ENCODE measurements at places on chromosomes 6 and 20.

GRCh38 chr6:97176468-97176867 lies 106.5 kb downstream of the MMS22L start:
- DNase-seq: no peak

- DNase-seq: no peak
Observed at GRCh38 chr6:129793447-129793846, 67.7 kb downstream of the TMEM244 start.

GRCh38 chr6:20411953-20412681 lies 10.4 kb downstream of the E2F3 start:
- no peak for DNase-seq

GRCh38 chr6:12339808-12340487 lies 49.8 kb downstream of the EDN1 start:
- no peak for DNase-seq

GRCh38 chr6:70763754-70764510 lies 96.2 kb downstream of the SMAP1 start:
- DNase-seq: no peak

DNA sequence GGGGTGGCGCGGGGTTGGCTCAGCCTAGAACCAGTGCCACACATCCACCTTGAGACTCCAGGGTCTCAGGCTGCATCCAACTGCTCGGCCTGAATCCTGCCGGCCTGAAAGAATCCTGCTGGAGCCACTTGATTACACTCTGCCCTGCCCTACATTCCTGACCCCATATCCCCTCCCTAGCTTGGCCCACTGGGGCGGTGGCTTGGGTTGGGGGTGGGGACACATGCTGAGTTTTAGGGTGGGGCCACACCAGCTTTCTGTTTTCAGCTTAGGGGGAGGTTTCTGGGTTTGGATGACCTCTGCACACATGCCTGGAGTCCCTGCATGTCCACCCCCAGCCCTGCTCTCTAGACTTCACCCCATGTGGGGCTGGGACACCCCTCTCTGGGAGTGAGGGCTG lies 6.8 kb downstream of the ITPR3 start:
- DNase-seq: no peak

- no peak for DNase-seq
Observed at GRCh38 chr20:22984606-22985005, 50.5 kb upstream of the SSTR4 start.

DNA sequence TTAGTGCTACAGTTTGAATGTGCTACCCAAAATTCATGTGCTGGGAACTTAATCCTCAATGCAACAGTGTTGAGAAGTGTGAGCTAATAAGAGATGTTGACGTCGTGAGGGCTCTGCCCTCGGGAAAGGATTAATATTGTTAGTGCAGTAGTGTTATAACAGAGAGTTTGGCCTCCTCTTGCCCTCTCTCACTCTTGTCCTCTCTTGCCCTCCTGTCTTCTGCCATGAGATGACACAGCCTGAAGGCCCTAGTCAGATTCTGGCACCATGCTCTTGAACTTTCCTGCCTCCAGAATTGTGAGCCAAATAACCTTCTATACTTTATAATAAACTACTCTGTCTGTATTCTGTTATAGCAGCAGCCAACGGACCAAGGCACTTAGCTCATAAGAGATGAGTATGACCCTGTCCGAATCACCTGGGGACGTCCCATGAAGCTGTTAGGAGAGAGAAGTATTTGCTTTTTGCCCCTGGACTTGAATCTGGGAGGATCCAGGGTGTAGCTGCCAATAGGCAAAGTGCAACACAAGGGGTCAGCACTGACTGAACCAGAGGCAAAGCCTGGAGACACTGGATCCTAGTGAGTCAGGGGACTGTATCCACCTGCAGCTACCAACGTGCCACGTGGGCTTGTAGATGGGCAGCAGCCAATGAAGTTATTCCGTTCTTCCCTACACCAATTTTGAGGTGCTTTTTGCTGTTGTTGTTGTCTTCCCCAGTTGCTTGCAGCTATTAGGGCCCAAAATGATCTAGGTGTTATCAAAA lies 233.7 kb downstream of the THBS2 start:
- no peak for DNase-seq

DNA sequence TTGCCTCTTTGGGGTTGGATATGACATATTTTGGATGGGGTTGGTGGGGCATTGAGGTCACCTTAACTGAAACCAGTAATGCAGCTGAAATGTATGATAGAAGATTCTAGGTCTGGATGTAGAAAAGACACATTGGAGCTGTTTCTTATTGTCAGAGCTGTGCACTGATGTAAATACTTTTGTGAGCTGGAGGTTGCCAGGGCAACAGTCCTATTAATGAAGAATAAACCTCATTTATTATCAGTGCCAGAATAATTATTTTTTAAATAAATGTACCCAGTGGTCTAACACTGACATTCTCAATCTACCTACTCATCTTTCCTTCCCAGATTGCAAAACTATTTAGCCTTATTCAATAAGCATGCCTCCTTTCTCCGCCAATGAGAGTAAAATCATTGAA lies 57.0 kb downstream of the CAP2 start:
- no peak for DNase-seq

DNA sequence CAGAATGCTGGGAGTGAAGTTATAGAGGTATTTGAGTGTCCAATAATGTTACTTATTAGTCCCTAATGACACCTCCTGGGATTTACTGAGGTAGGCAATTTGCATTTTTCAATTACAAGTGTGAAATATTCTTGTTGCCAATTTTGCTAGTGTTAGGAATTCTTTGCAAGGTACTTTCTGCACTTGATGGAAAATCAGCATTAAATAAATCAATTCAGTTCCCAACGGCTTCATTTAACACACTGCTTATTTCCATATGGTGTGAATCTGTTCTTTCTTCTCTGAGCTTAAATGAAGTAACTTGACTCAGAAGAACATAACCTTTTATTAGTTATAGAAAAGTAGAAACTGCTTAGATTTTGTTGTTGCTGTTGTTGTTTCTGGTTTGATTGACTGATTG lies 21.2 kb downstream of the CCN2 start:
- no peak for DNase-seq

DNA sequence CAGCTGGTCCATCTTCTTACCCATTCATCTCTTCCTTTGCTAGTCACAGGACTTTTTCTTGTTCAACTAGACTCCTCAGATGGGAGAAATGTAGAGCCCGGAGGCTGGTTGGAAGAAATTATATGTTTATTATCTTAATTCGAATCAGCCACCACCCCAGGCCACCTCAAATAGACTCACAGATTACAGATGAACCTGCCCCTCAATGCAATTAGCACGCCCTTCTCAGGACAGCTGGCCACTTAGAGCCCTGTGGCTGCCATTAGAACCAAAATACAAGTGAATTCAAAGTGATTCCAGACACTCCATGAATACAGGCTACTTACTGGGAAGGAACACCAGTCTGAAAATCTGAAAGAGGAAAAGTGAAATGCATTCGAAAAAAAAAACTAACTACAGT lies 176.4 kb downstream of the MAFB start:
- peak; percentile 78 for DNase-seq

DNA sequence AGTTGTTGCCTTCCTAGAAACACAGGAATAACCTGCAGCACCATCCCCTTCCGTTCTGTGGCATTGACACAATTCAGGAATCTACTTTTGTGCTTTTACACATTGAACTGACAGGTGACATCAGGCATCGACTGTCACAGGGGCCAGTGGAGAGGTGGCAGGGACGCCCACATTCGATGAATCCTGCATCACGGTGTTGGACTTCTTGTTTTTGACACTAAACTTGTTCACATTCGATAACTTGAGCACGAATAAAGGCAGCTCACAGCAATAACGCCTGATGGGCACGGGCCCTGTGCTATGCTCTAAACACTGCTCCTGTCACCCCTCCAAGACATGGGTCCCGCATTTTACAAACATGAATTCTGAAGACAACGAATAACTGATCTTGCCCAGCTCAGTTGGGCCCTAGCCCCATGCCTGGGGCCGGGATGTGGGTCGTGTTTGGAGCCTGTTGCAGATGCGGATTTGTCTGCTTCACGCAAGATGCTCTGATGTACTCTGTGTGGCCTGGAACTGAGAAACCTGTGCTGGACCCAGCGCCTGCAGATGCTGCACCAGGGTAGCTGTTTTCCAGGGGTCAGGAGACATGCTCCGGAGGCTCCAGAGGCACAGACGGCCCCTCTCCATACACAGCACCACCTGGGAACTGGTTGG lies 75.7 kb downstream of the TTLL2 start:
- no peak for DNase-seq

DNA sequence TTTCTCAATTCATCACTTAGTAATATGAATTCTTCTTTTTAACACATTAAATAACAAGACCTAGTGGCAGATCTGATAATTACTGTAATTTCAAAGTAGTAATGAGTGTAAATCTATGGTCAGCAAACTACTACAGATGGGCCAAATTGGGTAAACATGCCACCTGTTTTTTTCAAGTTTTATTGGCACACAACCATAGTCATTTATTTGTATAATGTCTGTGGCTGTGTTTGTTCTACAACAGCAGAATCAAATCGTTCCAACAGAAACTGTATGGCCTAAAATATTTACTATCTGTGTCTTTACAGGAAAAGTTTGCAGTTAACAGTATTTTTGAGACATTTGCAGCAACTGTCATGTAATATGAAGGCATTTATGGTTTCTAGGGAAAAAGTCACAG lies 86.1 kb upstream of the EYA2 start:
- no peak for DNase-seq

- no peak for DNase-seq
Observed at GRCh38 chr20:35405775-35406174, 6.0 kb downstream of the UQCC1 start.

GRCh38 chr20:44748005-44748370 lies 2.3 kb downstream of the KCNK15 start:
- peak; percentile 66 for DNase-seq

DNA sequence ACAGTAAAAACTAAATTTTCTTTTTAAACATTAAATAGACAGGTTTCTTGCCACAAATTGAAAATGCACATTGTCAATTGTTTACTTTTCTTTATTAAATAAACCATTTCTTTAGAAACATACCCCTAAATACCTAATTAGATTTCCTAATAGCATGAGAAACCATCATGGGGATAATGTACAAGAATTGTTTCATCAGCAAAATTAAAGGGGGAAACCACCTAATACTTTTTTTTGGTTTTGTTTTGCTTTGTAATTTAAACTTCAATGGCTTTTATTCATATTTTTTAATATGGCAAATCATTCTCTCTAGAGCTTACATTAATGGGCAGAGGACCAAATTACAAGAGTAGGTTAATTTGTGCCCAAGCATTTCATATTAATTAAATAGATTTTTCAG lies 987.9 kb downstream of the EPHA7 start:
- no peak for DNase-seq

DNA sequence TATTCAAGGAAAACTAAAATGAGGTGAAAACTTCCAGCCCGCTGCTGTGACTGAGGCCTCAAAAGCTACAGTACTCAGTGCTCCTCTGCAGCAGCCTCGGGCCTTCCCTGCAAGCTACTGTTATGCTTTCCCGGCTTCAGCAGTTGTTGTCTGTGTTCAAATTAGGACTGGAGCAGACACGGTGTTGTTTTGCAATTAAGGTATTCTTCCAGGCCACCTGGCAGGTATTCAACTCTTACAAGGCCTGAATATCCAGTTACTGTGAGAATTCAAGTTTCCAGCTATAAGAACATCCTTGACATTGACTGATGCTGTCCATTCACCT lies 10.7 kb downstream of the TXNDC5 start:
- no peak for DNase-seq

DNA sequence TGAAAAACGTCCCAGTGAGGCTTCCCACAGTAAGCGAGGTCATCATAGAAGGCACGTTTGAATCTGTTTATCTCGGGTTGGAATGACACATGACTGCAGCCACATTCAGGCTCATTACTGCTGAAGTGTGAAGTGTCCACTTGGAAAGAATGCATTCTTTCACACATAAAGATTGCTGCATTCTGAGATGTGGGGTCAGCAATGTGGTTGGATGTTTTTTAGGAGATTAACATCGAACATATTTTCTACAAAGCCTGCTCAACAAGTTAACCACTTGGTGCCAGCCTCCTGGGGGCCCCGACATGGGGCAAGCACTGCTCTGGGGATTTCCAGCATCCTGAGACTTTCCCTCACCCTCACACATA lies 79.9 kb downstream of the BMP6 start:
- no peak for DNase-seq

DNA sequence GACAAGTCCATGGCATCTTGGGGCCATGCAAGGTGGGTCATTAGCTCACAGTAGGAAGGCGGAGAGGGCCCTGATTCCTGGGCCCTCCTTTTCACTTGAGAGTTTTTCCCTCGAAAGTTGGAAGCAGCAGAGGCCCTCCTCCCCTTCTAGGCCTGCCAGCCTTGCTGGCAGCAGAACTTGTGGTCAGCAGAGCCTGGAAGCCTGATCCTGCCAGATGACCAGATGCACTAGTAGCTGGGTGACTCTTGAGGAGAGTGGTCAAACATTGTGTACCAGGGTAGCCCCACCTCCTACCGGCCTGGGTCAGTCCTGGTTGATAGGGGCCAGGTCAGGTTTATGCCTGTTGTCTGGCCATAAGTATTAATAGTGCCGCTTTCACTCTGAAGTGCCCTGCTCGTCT lies 3.8 kb upstream of the HMGA1 start:
- no peak for DNase-seq

DNA sequence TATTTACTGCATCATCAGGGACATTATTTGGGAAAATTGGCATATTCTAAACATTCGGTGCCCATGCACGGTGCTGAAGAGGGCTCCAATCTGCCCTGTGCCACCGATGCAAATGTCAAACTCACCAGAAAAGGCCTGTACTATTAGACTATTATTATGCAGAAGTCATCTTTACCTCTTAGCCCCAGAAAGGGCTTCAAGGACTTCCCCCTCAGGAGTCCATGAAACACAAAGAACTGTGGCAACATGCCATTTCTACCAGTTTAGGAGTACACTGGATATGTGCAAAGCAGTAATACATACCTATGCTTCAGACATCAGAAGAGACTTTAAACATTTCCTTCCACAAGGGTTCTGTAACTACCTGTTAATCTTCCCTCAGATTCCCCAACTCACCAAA lies 8.6 kb downstream of the DIDO1 start:
- no peak for DNase-seq

- no peak for DNase-seq
Observed at GRCh38 chr6:49649988-49650387, 13.3 kb upstream of the RHAG start.

DNA sequence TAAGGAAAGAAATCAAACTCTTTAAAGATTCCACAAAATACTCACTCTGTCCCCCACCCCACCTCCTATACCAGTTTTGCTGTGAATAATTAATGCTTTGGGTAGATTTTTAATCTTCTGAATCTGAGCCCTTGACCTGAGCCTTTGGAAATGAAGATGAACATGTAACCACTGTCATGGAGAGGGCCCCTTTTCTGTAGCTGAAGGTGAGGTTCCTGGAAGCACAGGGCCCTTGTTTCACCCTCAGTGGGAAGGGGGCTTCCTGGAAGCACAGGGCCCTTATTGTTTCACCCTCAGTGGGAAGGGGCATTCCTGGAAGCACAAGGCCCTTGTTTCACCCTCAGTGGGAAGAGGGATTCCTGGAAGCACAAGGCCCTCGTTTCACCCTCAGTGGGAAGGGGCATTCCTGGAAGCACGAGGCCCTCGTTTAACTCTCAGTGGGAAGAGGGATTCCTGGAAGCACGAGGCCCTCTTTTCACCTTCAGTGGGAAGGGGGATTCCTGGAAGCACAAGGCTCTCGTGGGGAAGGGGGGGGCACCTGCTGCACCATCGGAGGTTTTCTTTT lies 75.7 kb downstream of the DACT2 start:
- no peak for DNase-seq

All from SK-N-DZ (cell line).